ENCODE measurements at places on chromosomes 11 and 22.

DNA sequence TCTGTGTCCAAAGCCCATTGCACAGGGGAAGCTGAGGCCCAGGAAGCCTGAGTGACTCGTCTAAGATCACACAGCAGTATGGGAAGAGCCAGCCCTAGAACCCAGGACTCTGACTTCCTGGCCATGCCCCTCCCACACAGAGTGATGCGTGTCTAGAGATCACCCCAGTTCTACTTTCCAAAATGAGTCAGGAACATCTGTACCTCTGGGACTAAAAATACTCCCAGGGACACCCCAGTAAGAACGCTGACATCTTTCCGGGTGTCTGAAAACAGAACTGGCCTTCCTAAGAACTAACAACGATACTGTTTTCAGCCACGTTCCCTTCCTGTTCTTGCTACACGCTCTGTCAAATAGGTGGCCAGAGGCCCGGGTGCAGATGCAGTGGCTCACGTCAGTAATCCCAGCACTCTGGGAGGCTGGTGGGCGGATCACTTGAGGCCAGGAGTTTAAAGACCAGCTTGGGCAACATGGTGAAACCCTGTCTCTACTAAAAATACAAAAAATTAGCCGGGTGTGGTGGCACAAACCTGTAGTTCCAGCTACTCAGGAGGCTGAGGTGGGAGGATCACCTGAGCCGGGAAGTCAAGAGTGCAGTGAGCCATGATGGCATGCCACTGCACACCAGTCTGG, 21.7 kb upstream of the PDGFB start:
- peak; percentile 18 for DNase-seq

GRCh38 chr11:112226831-112227401, 688 bp downstream of the PTS start:
- peak; percentile 60 for DNase-seq

GRCh38 chr22:26321469-26321913, 107.6 kb upstream of the ASPHD2 start:
- no peak for DNase-seq

- DNase-seq: no peak
These were observed 5.4 kb upstream of the HDHD5 start for GRCh38 chr22:17164392-17165024.

DNA sequence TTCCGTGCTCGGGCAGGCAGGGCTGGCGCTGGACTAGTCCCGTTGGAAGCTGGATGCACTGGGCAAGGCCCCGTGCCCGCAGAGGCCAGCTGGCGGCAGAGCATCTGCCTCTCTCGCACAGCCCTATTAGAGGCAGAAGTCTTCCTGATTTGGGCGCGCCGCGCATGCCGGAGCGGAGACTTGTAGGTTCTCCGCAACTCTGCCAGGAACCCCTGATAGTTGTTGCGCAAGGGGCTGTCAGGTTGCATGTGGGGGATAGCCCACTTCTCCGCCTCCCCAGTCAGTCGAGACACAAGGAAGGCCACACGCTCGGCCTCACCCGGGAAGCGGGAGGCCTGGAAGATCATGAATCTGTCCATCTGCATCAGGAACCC, 1.2 kb downstream of the RTL6 start:
- no peak for DNase-seq

- peak; percentile 24 for DNase-seq
These were observed 768 bp downstream of the LDHA start for GRCh38 chr11:18394928-18395734.

- peak; percentile 69 for DNase-seq
These were observed 4.8 kb downstream of the BEST1 start for GRCh38 chr11:61954851-61955421.

GRCh38 chr11:20112291-20113148, 47.8 kb downstream of the DBX1 start:
- DNase-seq: peak; percentile 43

GRCh38 chr11:93935826-93936225, 85.3 kb upstream of the HEPHL1 start:
- no peak for DNase-seq

DNA sequence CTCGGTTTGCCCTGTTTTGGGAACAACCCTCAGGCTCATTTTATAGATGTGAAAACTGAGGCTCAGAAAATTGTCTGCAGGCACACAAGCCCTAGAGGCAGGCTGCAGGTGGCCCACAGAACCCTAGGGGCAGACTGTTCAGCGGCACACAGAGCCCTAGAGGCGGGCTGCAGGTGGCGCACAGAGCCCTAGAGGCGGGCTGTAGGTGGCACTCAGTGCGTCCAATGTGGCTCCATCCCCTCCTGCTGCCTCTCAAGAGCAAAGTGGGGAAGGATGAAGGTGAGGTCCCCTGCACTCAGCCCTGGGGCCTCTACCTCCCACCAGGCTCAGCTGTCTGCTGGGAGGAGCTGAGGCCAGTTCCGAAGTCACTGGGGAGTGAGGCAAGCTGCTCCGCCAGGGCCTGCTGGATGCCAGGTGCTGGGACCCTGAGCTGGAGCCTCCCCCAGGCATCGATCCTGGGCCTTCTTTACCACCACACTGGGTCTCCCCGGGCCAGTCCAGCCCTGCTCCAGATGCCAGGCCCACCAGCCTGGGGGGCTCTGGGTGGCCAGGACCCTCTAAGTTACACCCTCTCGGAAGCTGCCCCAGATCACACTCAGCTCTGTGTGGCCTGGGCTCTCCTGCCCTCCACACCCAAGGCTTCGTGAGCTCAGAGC, 2.3 kb downstream of the ACY3 start:
- no peak for DNase-seq

- DNase-seq: no peak
These were observed 534.7 kb downstream of the CNTN5 start for GRCh38 chr11:99555486-99555885.

- peak; percentile 42 for DNase-seq
These were observed 25.3 kb downstream of the DUSP8 start for GRCh38 chr11:1546536-1547466.

DNA sequence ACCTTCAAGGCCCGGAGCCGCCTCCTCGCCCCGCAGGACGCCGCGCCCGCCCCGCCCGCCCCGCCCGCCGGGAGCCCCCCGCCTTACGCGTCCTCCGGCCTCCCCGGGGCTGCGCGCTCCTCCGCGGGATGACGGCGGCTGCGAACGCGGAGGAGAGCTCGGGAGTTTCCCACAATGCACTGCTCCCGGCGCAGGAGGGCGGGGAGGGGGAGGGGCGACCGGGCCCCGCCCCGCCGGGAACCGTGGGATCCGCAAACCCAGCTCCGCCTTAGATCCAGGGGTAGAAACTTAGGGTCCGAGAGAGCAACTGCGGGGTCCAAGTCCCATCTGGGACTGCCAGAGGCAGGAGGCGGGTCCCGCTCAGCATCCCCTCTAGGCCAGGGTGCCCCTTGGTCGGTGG, at the start of gene CEND1:
Gene CEND1, minus strand, starts transcription at position 148 of the 400 bp plus-strand sequence. CDS start 1,514 bp downstream, outside the sequence.
- peak; percentile 77 for DNase-seq

- no peak for DNase-seq
These were observed 17.6 kb upstream of the SEPTIN5 start for GRCh38 chr22:19696504-19697276.

- DNase-seq: no peak
These were observed 8.4 kb downstream of the PPME1 start for GRCh38 chr11:74179234-74180052.

- no peak for DNase-seq
These were observed 188.2 kb downstream of the METTL15 start for GRCh38 chr11:28296426-28296825.

- peak; percentile 10 for DNase-seq
These were observed 61.0 kb upstream of the SORL1-AS1 start for GRCh38 chr11:121513807-121514206.
